ENCODE measurements at places on chromosomes 1 and 21.

GRCh38 chr1:233132445-233132844 lies 163.1 kb downstream of the PCNX2 start:
- no peak for DNase-seq

- no peak for DNase-seq
Measured at GRCh38 chr1:54401799-54402198, 4.4 kb downstream of the SSBP3 start.

GRCh38 chr1:175620376-175620775 lies 123.0 kb downstream of the TNR start:
- DNase-seq = no peak

DNA sequence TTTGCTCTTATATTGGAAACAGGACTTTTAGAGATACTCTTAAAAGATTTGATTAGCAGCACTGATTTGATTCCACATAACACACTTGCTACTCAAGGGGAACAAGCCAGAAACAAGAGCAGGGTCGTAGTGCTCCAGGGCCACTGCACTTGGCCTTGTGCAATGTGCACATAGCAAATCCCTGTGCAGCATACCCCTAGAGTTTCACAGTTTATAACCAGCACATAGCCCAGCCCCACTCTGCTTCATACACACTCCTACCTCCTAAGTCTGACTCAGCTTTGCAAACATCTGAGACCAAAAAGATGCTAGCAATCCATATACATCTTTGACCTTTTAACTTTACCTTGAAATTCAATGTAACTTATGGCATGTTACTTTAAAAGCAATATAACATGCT lies 157.6 kb downstream of the VAV3 start:
- no peak for DNase-seq

DNA sequence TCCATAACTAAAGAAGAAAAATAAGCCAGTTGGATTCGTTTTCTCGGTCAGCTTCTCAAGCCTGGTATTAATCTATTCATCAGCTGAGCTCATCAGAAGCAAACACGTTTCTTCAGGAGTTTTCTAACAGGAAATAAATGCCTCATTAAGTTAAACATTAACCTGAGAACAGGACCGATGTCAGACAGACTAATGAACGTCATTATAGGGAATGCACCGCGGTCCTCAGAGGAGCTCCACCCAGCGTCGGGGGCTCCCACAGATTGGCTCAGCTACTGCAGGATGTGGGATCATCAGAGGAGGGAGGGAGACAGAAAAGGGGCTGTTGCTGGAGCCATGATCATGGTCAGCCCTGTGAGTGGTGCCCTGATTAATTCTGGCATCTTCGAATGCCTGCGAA lies 615.4 kb downstream of the PTPRU start:
- no peak for DNase-seq
